ENCODE measurements at places on chromosomes 12 and 14. TPM values are rescaled to one million over a fixed set of nuclear protein-coding genes. Genes with fewer than 3 reads are reported as not detected.
A peak's percentile ranks its signal among the peaks of the same experiment; 100 is the strongest.

DNA sequence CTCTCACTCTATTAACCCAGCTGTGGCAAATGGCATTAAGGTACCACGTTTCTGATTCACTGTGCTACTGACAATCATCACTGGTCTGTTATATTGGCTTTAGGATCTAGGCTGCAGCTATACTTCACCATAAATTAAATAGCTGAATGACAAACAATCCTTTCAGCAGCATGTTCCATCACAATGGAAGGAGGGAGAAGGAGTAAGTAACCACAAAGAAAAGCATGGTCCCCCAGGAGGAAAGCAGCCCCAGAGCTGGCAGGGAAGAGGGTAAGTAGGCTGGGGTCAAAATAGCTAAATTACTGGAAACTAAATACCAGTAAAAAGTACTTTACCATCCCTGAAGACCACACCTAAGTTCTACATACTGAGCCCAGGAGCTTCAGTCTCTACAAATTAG, 2.8 kb downstream of the ARMH4 start:
- DNase-seq = no peak

The OR4E2 gene
- total RNA-seq = not detected

GRCh38 chr12:52250048-52250990, 17.3 kb downstream of the KRT7 start:
- no peak for DNase-seq

DNA sequence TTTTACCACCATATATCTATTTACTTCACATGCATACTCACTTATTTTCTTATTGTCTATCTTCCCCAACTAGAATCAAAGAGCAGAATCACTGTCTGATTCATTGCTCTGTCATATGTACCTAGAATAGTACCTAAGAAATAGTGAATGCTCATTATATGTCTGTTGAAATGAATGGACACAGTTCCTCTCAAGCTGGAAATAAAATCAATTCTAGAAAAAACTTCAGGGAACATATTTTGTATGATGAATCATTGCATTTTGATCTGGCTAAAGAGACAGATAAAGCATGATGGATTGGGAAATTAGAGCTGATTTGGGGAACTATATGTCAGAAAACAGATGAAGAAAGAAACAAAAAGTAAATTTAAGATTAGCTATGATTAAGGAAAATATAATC, 623.3 kb downstream of the C12orf50 start:
- no peak for DNase-seq

DNA sequence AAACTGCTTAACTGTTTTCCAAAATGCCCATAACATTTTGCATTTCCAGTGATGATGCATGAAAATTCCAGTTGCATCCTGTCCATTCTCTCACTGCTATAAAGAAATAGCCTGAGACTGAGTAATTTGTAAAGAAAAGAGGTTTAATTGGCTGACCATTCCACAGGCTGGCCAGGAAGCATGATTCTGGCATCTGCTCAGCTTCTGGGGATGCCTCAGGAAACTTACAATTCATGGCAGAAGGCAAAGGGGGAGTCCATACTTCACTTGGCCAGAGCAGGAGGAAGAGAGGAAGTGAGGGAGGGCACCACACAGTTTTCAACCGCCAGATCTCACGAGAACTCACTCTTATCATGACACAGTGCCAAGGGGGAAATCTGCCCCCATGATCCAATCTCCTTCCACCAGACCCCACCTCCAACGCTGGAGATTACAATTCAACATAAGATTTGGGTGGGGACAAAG, 18.2 kb upstream of the CLEC2D start:
- DNase-seq = peak; percentile 44

GRCh38 chr12:6340032-6340638, 1.7 kb downstream of the TNFRSF1A start:
- no peak for DNase-seq

DNA sequence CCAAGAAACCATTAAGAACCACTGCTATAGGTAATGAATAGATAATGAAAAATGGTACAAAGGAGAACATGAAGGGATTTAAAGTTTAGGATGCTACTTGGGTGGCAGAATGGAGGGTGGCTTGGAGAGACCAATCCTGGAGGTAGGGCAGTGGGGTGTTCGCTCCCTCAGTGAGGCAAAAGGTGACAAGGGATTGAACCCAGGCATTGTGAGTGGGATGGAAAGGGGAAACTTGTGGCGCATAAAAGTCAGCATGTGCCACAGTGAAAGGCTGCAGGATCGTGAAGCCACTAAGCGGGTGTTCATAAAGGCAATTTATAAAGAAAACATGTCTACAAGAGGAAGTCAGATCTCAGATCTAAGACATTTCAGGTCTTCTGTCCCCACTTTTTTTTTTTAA, 76.7 kb upstream of the SLC38A2 start:
- no peak for DNase-seq

DNA sequence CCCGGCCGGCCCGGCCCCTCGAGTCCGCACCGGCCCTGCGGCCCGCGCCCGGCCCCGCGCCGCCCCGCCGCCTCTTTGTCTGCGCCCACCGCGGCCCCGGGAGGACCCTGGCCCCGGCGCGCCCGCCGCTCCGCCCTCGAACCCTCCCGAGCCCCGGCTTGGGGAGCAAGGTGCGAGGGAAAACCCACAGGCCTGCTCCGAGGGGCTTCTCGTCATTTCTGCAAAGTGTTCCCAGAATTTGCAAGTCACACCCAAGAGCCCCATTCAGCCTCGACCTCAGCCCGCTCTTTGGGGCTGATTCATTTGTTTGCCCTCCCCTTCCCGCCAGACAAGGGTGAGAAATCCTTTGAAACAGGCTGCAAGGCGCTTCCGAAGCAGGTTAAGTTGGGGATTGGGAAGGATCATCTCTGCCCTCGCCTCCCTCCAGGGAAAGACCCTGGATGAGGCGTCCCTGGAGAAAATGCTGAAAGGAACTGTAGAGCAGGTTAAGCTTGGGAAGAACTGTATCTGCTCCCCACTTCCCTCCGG, 325 bp upstream of the CLIP1 start:
- no peak for DNase-seq

The EID3 gene
- total RNA-seq = 5.8 TPM

The PLEKHD1 gene
- not detected for total RNA-seq

DNA sequence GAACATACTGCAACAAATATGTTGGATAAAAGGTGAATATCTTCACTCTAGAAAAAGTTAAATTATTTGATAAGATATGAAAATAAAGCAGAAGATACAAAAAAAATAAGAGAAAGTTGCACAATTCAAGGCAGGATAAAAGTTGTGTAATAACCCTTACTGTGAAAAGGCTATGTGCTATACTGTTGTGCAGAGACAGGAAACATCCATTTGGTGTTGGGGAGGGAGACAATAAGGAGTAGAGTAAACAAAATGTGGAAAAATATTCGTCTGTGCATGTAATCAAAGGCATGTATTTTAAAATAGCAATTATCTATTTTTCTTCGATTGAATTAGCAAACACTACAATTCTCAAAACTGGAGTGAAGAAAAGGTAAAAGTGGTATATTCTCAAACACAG, 34.8 kb downstream of the PTHLH start:
- DNase-seq = no peak

- no peak for DNase-seq
Measured at GRCh38 chr14:85124631-85125290, 405.2 kb upstream of the FLRT2 start.

GRCh38 chr14:35341454-35341750, 49.2 kb downstream of the PSMA6 start:
- DNase-seq = no peak

GRCh38 chr12:12051668-12052067, 19.1 kb upstream of the BCL2L14 start:
- no peak for DNase-seq

DNA sequence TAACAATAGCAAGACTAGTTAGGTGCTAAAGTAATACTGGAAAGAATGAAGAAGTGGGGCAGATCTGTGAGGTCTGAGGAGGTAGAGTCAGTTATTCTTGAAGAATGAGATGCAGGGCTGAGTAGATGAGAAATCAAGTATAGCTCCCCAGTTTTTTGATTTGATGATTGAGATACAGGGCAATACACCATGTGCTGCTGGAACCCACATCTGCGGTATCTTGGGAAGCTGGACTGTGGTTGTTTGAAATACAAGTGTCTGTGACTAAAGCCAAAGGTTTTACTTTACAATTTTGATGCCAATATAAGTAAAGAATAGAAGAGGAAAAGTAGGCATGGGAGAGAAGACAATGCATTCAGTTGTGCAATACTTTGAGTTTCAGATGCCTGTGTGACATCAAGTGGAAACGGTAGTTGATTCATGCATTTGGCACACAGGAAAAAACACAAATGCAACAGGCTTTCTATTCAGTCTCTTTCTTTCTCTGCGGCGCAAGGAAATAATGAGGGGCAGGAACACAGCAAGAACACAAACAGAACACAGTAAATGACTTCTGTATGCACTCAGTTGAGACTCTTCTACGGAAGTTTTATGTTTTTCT, 190.2 kb upstream of the SLC38A2 start:
- peak; percentile 85 for DNase-seq

The MED13L gene
- total RNA-seq = 54.6 TPM

- no peak for DNase-seq
Measured at GRCh38 chr12:6582196-6582595, 14.1 kb upstream of the NOP2 start.

The ZC2HC1C gene
- total RNA-seq = 0.93 TPM
